ENCODE measurements at places on chromosomes 4 and X.

DNA sequence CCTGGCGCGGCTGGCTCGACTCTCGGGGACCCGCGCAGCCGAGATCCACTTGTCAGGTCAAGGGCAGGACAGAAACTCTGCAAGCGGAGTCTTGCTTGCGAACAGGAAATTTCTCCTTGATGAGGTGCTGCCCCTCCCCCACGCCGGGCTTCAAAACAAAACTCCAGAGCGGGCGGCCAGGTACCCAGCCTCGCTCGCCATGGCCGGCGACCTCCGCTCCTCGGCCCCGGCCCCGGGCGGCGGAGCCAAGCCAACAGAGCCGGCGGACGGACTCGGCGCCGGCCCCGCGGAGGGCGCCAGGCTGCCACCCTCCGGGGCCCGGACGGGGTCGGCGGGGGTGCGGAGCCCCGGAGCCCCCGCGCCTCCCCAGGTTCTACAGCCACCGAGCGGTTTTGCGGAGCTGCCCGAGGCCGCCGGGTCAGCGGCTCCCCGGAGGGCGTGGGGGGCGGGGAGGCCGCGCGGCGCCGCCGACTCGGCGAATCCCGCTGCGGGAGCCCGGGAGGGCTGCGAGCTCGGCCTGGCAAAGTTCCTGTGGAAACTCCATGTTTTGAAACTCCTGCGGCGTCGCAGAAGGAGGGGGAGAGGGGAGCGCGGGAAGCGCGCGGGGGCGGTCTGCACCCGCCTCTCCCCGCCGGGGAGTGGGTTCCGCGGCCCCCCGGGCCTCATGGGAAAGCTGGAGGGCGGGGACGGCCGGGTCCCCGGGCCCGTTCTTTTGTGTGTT is 11.7 kb upstream of the BCOR start:
- no peak for DNase-seq

- no peak for DNase-seq
Measured at GRCh38 chr4:68079928-68080327, 49.7 kb downstream of the TMPRSS11F start.

GRCh38 chr4:26878794-26879391 is 18.3 kb downstream of the STIM2 start:
- no peak for DNase-seq

GRCh38 chr4:73450398-73451004 is 14.5 kb downstream of the AFP start:
- no peak for DNase-seq

- no peak for DNase-seq
Measured at GRCh38 chr4:183100298-183100599, 1.2 kb downstream of the WWC2 start.

GRCh38 chr4:99518601-99519295 is 7.9 kb downstream of the C4orf17 start:
- no peak for DNase-seq

DNA sequence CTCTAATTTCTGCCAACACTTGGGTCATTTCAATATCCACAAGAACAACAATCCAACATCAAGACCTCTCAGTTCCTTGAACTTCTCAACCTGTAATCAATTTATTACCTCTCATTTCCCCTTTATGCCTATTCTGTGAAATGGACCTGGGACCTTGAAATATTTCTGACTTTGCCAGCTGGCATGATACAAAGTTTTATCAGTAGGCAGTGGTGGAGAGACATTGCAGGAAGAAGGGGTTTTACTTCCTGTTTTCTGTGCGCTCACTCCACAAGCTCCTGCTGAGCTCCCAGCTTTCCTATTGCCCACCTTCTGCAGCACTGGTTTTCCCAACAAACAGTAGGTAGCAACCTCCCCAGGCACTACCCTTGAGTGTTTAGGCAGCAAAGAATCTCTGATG is 3.5 kb upstream of the ARHGEF6 start:
- no peak for DNase-seq

- no peak for DNase-seq
Measured at GRCh38 chr4:184808713-184809050, 17.1 kb downstream of the ACSL1 start.

DNA sequence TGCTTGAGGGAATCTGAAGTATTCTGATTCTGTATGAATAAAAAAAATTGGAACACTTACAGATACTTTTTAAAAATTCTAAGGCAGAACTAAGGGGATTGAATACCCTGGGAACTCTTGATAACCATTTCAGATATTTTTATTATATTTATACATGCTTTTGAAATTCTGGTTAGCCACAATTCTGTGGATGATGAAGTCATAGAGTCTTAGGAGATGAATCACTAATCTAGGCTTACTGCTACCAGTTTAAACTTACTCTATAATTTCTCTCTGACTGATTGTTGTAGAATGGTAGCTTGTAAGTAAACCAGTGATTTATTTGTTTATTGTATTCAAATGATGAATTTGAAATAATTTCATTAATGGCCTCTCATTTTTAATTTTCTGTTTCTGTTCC is 11.4 kb upstream of the SLAIN2 start:
- DNase-seq = no peak

- no peak for DNase-seq
Measured at GRCh38 chr4:21638171-21638725, 310.3 kb downstream of the KCNIP4 start.

GRCh38 chr4:3644849-3645627 is 112.8 kb upstream of the LRPAP1 start:
- no peak for DNase-seq

- no peak for DNase-seq
Measured at GRCh38 chrX:124194901-124195300, 137.6 kb upstream of the TEX13D start.

GRCh38 chr4:188177997-188178675 is 38.9 kb downstream of the TRIML1 start:
- no peak for DNase-seq

GRCh38 chr4:173230062-173230461 is 61.5 kb downstream of the GALNT7 start:
- no peak for DNase-seq

DNA sequence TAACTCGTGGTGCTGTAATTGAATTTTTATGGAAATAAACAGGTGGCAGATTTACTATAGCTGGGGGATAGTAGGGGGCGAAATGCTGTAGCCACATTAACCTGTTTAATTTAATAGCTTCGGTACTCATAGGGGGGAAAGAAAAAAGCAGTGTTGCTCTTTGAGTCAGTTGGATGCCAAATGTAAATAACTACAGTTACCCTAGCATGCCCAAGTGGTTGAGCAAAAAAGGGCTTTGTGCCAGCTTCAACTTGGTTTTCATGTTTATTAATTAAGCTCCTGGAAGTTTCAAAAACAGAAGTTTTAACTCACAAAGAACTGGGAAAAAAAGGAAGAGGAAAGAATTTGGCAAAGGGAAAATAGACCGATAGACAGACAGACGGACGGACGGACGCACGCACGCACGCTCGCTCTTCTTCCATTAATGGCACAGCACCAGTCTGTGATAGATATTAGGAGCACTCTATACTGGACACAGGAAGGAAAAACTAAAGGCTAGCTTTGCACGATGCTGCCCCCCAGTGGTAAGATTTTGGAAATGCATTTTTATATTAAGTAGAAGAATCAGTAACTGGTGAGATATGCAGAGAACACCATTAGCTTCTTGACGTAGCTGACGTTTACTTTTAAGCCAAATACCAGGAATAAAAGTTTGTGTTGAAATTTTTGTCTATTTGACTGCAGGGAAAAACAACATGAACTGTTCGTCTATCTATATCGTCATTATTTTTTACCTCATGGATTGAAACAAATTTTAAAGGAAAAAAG is 151.8 kb downstream of the SLC7A11 start:
- DNase-seq = no peak

DNA sequence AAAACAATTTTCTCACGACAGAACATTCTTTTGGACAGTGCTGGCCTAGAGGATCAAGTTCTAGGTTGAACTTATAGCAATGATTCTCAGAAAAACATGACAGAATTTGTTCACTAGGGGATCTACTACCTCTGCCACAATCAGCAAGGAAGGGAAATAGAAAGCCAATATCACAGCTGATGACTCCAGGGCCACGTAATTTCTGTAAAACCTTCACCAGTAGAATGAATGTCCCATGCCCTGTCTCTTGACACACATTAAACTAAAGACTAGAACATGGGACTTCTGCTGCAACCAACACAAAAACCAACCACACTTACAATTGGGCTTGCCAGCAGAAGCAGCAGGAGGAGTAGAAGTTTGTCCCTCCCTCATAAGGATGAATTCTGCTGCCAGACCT is 86.0 kb upstream of the NPFFR2 start:
- no peak for DNase-seq

- DNase-seq = no peak
Measured at GRCh38 chrX:30865015-30865414, 24.0 kb downstream of the TAB3 start.

GRCh38 chrX:150635952-150636351 is 57.2 kb upstream of the MTMR1 start:
- DNase-seq = no peak

DNA sequence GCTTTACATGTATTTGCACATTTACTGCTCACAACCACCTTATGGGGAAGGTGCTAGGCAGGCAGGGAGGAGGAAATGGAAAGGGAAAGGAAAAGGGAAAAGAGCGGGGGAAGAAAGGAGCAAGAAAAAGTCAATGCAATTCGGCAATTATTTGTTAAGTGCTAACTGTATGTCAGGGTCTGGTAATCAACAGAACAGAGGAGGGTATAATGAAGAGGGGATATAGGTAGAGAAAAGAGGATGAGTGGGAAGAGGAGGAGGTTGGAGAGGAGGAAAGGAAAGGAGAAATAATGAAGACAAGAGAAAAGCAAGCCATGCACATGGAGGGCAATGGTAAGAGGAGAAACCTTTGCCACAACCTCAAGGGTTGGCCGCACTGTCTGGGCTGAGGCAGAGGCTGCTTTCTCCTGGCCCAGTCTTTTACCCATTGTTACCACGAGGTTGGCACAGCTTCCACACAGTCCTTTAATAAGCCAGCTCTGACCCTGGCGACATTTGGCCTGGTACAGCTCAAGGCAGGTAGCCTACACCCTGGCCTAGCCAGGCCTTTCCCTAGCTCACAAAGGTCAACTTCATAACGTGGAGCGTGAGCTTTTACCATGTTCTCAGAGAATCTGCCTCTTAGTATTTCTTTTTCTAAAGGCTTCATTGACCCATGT is 836 bp downstream of the BTK start:
- no peak for DNase-seq

DNA sequence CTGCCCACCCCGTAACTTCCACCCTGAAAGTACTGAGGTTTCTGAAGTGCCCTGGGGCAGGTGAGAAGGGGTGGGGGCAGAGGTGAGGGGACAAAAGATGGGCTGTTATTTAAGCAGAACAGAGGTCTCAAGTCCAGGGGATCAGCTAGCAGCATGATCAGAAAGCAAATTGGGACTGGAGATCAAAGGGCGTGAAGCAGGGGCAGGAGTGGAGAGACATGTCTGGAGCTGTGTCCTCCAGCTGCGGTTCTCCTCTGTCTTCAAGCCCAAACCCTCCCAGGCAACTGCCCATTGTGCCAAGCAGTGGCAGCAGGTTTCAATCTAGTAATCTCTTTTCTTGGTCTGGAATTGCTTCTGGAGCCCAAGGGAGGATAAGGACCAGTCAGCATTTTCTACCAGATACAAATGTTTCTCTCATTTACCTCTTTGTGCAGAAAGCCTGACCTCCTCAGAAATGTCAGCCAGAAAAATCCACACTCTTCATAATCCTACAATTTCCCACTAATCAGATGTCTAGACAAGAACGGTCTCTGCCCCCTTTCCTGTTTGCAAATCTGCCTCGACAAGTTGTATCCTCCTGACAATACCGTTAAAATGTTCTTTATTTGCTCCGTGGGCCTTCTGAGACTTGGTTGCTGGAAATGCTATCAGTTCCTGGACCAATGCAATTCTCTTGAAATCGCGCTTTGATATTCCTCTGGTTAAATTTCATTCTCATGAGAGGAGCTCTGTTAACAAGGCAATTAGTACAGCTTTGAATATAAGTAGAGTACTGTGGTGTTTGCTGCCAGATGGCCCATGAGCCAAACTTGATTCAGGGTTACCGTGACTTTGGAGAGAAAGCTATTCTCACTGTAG is 23.2 kb upstream of the RASL11B start:
- DNase-seq = no peak

GRCh38 chr4:140137671-140138070 is 16.3 kb downstream of the MAML3 start:
- DNase-seq = no peak

DNA sequence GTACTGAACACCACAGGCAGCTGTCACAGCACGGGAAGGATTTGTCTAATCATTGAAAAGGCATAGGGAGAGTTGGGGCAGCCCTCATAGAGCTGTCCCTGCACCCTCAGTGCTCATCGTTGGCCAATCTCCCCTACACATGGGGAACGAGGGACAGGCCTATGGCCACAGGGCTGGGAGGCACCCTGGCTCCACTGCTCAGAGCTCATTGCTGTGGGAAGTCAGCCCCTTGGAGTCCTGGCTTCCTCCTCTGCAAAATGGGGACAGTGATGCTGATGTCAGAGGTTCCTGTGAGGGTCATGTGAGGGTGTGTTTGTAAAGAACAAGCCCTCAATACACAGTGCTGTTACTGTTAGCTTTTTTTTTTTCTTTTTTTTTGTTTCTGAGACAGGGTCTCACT is 19.3 kb upstream of the HTRA3 start:
- no peak for DNase-seq

GRCh38 chr4:164768516-164768915 is 14.6 kb downstream of the SMIM31 start:
- no peak for DNase-seq

DNA sequence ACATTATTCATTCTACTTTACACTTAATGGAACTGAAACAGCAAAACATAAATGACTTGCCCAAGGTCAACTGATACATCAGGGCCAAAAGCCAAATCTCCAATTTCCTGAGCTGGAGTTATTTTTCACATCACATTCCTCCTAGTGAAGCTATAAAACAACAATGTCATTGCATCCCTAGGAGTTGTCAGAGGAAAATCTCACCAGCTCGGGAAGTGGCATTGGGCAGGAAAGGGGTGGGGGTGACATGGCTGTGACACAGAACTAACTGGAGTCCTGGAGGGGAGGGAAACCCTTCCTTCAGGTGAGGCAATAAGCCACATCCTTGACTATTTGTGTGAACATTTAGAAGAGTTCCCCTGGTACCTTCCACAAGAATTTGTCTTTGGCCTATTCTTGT is 47.3 kb downstream of the MEPE start:
- DNase-seq = no peak

DNA sequence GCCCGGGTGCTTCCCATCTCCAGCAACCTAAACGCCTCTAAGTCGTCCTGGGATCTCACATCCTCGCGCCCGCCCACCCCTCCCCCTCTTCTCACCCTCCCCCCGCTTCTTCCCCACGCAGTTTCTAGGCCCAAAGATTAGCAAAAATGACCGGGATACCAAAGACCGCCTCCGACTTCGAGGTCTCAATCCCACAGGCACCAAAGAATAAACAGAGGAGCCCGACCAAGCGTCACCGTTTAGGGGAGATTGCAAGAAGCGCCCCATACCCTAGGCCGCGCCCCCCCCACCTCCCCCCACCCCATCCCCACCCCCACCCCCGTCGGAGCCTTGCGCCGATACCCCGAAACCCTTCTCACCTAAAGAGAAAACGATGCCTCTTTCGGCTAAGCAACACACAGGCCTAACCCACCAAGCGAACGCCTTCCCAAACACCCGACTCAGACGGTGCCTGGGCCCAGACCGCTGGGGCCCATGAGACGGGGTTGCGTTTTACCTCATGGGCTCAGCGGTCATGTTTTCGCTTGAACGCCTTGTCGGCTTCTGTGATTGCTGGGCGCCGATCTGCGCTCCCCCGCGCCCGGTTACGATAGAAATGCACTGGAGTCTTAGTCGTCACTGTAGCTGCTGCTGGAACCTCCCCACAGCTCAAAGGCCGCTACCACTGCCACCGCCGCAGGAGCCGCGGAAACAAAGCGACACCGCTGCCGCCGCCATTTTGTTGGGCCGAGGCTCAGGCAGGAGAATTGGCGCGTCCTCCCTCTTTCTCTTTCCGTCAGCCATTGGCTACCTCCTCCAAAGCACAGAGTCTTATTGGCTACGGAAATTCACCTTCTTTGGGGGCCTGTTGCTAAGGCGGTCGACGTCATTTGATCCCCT is at the start of gene ATRX:
Gene ATRX, minus strand, starts transcription at position 731 of the 879 bp plus-strand sequence. Its CDS starts 215 bp downstream, at position 516.
- DNase-seq = peak; percentile 61

Data from right renal cortex interstitium (tissue), 3 donors.